ENCODE measurements at places on chromosomes 16 and 17.

DNA sequence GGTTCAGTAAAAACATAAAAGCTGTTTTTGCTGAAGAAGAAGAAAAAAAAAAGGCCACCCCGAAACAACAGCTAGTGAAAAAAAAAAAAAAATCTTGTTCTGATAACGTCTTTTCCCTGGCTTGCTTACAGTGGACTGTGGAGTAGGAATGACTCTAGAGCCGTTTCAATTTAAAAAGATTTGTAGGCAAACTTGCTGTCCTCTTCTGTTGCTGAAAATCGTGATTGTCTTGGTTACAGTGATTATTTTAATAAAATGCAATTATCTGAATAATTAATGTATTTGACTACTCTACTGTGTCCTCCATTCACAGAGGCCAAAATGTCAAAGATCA is 190.6 kb upstream of the TBX2 start:
- no peak for DNase-seq

DNA sequence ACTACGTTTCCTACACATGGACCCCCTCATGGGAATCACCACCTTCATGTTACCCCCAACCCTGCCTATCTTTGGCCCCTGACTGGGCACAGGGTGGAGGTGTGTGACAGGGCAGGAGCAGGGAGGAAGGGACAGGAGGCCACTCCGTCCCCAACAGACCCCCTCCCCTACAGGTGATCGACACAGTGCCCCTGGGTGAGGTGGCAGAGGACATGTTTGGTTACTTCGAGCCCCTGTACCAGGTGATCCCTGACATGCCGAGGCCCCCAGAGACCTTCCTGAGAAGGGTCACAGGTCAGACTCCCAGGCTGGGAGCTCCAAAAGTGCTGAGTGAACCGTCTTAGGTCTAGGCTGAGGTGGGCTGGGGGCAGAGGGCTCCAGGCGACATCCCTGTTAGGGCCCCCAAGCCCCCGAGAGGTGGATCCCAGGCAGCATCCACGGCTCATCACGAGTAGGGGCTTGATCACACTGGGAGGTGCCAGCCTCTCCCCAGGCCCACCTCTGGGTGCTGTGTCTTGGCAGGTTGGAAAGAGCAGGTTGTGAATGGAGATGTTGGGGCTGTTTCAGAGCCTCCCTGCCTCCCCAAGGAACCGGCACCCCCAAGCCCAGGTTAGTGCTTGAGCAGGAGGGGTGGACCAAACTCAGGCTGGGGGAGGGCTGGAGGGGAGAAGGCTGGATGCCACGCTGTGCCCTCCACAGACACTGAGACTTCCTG is 1.5 kb downstream of the ACBD4 start:
- DNase-seq = no peak

DNA sequence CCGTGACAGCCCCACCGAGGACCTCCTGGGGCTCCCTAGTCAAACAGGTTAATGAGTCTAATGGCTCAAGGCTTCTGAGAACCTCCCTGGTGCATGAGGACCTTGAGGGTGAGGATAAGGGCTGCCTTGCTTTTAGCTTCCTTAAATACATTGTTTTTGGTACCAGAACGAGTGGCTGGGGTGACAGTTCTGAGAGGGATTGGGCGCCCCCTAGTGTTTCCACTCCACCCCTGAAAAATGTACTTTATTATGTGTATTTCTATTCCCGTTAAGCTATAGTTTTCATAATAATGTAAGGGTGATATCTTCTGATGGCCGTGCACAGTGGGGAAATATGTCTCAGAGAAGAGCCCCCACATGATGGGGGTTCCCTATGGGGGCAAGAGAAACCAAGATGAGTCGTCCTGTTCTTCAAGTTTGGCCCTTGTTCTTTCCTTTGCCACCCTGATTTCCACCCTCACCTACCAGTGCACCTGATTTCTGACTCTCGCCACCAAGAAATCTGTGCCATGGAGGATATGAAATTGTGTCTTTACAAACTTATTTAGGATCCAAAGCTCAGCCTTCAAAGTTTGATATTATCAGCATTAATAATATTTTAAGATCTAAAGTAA is 14.5 kb upstream of the VWA3A start:
- DNase-seq = peak; percentile 66

DNA sequence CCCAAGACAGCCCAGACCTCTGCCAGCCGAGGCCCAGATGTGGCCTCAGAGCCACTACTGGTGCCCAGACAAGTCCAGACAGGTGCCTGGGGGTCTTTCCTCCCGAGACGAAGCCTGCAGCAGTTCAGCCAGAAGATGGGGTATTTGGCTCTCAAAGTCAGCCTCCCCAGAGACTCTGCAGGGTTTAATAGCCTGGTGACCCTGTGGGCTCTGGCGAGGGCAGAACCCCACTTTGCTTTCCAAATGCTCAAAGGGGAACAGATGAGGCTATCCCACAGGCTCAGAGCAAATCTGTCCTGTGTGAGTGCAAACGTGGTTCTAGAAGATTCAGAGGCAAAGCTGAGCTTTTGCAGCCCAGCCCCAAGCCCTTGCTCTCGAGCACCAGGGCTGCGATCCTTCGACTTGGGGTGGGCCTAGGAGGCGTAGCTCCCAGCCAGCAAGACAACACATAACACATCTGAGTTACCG is 236.0 kb downstream of the MRTFB start:
- no peak for DNase-seq

DNA sequence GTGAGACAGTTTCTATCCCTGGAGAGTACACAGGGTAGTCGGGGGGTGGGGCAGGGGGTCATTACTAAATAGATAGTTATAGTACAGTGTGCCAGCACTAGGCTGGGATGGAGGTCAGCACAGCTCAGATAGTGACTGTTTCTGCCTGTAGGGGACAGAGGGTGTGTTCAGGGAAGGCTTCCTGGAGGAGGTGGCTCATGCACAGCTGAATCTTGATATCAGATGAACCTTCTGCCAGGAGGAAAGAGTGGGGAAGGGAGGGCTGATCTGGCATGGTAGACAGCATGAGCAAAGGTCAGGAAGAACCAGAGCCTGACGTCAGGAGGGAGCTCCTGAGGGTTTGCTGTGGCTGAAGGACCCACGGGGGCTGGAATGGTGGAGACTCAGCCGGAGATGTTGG is 56.6 kb downstream of the OR1D5 start:
- no peak for DNase-seq

GRCh38 chr16:12620150-12620549 is 183.5 kb downstream of the CPPED1 start:
- DNase-seq = no peak

GRCh38 chr17:77394540-77395295 is 253.9 kb downstream of the SEC14L1 start:
- DNase-seq = no peak

- DNase-seq = peak; percentile 77
Measured at GRCh38 chr17:16428098-16428882, 12.9 kb downstream of the TRPV2 start.

- no peak for DNase-seq
Measured at GRCh38 chr17:57294629-57295501, 38.5 kb downstream of the MSI2 start.

GRCh38 chr17:55166506-55166905 is 98.3 kb upstream of the HLF start:
- DNase-seq = no peak

GRCh38 chr17:14354807-14355206 is 53.9 kb downstream of the HS3ST3B1 start:
- DNase-seq = no peak

DNA sequence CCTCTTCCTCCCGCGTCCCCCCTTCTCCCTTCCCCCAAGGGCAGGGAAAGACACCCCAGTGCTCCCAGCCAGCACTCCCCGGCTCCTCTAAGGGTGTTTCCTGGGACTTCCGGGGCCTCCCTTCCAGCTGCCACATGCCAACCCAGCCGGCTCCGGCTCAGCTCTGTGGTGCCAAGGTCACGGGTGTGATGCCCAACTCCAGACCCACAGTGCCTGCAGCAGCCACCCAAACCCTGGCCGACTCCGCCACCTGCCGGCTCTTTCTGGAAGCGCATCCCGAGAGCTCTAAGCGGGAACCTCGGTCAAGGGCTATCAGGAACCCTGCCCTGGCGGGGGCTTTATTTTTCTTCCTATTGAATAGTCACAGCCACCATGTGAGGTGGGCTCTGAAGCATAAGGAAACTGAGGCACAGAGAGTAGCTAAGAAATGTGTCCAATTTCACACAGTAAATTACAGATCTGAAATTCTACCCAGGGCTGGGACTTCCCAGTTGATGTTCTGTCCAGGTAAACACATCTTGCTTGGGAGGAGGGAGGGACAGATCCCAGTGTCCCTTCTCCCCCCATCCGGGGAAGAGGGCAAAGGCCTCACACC is 3.3 kb upstream of the PPP1R1B start:
- DNase-seq = peak; percentile 68

GRCh38 chr17:20257798-20258197 is 209.5 kb downstream of the LGALS9B start:
- no peak for DNase-seq

- no peak for DNase-seq
Measured at GRCh38 chr17:28871056-28871579, 16.3 kb downstream of the ERAL1 start.

DNA sequence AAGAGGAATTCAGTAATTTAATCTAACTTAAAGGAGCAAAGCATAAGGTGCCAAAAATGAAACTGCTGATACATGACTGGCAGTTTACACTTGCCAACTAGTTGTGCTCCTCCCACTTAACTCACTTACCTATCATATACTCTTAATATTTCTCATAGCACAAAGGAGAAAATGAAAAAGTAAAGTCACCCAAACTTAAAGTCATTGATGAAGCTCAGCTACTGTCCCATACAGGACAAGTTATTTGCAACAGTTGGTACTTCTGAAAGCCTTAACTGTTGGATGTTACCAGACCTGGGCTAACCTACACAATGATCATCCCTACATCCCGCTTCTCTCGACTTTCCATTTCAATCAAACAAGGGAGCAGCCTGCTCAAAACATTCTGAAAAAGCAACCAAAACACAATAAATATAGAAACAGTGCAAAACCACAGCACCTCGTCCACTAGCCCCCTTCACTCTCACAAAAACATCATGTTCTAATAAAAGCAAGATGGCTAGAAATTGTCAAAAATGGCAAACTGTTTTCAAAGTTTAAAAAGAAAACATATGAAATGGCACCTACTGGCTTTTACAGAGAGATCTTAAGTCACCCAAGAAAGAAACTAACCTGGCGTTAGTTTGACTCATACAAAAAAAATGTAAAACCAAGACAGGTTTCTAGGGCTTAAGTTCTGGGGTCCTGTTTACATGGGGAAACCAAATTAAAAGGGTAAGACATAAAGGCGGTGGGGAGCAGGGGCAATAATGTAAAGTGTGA is 868 bp downstream of the MED13 start:
- no peak for DNase-seq

DNA sequence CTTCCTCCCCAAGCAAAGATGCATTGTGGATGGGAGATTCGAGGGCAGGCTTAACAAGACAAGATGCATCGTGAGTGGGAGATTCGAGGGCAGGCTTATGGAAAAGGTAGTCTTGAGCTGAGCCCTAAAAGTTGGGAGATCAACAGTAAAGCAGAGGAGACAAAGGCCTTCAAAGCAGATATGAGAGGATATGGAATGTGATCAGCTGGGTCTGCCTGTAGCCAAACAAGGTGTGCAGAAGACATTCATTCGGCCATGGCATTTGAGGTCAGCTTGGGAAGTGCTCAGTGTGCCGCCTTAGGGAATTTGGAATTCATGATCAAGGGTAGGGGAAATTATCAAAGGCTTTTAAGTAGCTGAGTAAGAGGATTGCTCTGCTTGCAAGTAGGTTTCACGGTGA is 39.5 kb downstream of the DNAH9 start:
- no peak for DNase-seq

- no peak for DNase-seq
Measured at GRCh38 chr16:88400186-88400585, 17.4 kb downstream of the ZNF469 start.

GRCh38 chr16:3171181-3171854 is 16.7 kb upstream of the OR1F1 start:
- DNase-seq = no peak

DNA sequence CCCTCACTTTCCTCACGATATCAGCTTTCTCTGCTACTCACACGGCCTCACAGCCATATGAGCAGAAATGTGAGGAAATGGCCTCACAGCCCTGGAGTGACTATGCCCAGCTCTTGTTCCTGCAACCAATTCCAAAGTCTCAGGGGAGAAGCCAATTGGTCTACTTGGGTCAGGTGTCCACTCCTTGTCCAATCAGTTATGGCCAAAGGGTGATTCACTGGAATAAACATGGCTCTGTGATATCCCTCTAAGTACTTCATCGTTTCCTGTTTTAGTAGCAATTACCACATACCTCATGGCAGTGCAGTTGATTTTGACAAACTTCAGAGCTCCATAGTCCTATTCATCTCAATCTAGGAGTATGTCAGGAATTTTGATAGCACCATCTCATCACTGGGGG is 195.4 kb downstream of the KATNIP start:
- DNase-seq = no peak

DNA sequence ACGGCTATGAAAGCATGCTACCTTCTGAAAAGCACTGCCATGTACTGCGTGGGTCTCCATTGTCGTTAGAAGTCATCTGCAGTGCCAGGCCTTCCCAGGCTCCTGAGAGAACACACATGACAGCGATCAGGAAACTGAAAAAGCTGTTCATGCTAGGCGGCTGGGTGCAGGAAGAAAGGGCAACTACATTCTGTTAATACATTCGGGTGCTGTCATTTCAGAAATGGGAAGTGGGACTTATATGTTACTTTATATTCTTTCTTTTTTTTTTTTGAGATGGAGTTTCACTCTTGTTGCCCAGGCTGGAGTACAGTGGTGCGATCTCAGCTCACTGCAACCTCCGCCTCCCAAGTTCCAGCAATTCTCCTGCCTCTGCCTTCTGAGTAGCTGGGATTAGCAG is 19.9 kb downstream of the CFAP20 start:
- DNase-seq = no peak

DNA sequence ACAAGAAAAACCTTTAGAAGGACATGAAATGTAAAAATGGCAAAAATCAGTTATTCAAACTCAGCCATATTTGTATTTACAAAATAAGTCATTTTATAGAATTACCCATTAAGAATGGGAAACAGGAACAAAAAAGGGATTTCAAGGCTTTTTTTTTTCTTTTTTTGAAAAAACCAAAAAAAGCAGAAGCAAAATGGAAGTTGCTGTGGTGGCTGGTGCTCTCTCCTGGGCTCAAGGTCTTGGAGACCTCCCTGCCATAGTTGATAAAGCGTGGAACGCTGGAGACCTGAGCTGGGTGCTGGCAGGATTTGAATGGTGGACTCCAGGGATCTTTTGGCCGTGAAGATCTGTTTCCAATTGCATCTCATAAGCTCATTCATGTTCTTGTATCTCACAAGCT is 3.1 kb downstream of the PLCG2 start:
- DNase-seq = no peak

GRCh38 chr17:78214706-78215061 is 631 bp downstream of the BIRC5 start:
- no peak for DNase-seq

DNA sequence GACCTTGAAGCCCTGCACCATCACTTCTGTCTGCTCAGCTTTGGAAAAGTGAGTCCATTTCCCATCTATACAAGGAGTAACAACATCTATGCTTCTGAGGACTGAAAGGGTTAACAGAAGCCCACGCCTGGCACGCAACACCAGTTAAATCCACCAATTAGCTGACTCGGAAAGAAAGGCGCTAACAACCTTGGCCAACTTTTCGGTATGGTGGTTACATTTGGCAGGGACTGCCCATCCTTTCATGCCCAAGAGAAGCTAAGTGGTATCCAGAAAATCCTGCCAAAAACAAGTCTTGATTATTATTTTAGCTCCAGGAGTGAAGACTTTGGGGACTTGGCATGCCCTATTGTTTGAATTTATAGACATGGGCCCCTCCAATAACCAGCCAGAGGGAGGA is 202.3 kb upstream of the RPL38 start:
- no peak for DNase-seq
